ENCODE measurements at places on chromosomes 2 and 18. TPM values are rescaled to one million over a fixed set of nuclear protein-coding genes. Genes with fewer than 3 reads are reported as not detected.

DNA sequence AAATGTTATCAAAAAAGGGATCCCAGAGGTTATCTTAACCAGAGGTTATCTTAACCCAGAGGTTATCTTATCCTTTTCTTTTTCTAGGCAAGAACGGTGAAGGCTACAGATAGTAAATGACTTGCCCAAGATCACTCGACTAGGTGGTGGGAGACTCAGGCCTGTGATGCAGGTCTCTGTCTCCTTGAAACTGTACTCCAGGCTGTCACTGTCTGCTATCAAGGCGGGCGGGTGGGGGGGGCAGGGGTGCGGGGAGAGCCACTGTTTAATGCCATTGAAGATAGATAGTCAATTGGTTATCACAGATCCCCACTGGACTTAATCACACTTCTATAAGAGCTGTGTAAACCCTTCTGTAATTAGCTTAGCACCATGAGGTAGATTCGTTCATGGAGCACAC lies 315.9 kb upstream of the TCF4 start:
- no peak for DNase-seq

DNA sequence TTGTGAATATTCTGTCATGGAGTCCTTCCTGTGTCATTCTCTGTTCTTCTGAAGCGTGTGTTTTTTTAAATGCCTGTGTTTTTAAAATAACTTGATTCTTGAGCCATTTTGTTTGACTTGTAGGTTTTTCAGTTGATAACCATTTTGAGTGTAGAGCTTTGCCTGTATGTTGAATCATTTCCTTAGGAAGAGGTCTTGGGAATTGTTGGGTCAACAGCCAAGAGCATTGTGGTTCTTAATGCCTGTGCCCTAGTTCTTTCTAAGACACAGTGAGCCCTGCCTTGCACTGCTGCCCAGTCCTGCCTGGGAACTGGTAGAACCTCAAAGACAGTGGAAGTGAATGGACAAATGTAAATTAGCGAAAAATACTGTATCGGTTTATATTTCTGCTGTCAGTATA lies 25.9 kb downstream of the RAB12 start:
- DNase-seq, result no peak

DNA sequence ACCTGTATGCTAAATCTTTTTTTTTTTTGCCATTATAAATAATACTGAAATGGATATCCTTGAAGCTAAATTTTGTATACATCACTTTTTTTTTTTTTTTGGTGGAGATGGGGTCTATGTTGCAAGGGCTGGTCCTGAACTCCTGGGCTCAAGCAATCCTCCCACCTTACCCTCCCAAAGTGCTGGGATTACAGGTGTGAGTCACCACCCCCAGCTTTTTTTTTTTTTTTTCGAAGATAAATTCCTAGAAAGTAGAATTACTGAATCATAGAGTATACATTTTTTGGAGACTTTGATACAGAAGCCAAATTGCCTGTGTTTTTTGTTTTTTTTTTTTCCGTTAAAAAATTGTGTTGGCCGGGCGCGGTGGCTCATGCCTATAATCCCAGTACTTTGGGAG lies 51.0 kb upstream of the MCFD2 start:
- DNase-seq, result no peak

Gene CBLN2
- 0.42 TPM for total RNA-seq

Gene RNF125
- total RNA-seq, result 3.8 TPM
